Suppressor macrophage treated with lipopolysaccharide for 4 hours (primary cell): ENCODE measurements at places on chromosomes 16 and 17.

GRCh38 chr17:68381076-68381900, 76.0 kb downstream of the WIPI1 start:
- DNase-seq, result peak; percentile 98

DNA sequence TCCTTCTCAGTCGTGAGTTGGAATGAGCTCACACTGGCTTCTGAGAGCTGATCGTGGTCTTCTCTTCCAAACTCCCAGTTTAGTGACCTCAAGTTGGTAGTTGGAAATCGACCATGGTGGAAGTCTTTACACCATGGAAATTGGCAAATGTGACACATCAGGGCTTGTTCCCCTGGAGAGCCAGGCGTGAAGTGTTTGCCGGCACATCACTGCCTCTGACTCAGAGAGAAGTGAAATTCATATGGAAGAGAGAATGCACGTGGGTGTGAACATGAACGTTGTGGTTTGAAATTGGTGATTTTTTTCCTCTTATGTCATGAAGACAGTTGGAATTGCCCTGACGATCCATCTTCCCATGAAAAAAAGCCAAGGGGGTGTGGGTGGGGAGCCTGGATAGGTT, 47.4 kb downstream of the AXIN2 start:
- no peak for DNase-seq

DNA sequence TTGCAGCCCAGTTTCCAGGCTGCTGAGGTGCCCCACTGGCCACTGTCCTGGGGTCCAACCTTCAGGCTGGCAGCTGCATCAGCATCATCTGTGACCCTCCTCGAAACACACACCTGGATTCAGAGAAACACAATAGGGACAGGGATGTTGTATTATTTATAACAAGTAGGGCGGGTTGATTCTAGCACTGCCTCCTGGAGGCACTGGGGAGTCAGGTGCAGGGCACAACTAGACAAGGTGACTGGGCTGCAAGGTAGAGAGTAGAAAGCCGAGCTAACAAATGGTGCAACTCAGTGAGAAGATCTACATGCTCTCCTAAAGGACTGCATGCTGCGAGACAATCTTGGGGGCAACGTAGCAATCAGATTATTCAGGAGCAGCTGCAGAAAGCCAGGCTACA, 317.3 kb downstream of the SLC39A11 start:
- no peak for DNase-seq

DNA sequence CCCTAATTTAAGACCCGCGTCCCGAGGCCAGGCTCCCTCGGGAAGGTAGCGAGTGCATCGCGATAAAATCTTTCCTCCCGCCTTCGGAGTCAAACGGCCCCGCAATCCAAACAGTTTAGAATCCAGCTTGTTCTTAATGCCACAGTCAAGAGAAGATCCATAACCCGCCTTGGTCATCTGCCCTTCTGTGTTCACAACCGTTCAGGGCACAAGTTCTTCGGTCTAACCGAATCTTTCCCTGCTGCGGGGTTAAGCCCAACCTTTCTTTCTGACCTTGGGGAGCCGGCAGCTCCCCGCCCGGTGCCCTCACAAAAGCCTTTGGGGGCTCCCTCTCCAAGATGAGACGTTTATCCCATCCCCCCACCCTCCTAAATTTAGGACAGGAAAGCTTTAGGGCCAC, 30.3 kb downstream of the CPSF4L start:
- DNase-seq, result peak; percentile 23

GRCh38 chr16:73183611-73184092, 135.7 kb upstream of the ZFHX3 start:
- no peak for DNase-seq

GRCh38 chr16:77433146-77433545, 1.7 kb downstream of the ADAMTS18 start:
- DNase-seq, result no peak
